ENCODE measurements at places on chromosomes 16 and 17. TPM values are rescaled to one million over a fixed set of nuclear protein-coding genes. Genes with fewer than 3 reads are reported as not detected.

- no peaks in the 10 kb centered on the region for H3K27me3 ChIP-seq
- no peaks in the 10 kb centered on the region for H3K4me1 ChIP-seq
- DNase-seq = no peak
- no peak overlapping the region for H3K27ac ChIP-seq
- H3K36me3 ChIP-seq = no peaks in the 10 kb centered on the region
These were observed 672.8 kb downstream of the MAF start for GRCh38 chr16:78927766-78928165.

DNA sequence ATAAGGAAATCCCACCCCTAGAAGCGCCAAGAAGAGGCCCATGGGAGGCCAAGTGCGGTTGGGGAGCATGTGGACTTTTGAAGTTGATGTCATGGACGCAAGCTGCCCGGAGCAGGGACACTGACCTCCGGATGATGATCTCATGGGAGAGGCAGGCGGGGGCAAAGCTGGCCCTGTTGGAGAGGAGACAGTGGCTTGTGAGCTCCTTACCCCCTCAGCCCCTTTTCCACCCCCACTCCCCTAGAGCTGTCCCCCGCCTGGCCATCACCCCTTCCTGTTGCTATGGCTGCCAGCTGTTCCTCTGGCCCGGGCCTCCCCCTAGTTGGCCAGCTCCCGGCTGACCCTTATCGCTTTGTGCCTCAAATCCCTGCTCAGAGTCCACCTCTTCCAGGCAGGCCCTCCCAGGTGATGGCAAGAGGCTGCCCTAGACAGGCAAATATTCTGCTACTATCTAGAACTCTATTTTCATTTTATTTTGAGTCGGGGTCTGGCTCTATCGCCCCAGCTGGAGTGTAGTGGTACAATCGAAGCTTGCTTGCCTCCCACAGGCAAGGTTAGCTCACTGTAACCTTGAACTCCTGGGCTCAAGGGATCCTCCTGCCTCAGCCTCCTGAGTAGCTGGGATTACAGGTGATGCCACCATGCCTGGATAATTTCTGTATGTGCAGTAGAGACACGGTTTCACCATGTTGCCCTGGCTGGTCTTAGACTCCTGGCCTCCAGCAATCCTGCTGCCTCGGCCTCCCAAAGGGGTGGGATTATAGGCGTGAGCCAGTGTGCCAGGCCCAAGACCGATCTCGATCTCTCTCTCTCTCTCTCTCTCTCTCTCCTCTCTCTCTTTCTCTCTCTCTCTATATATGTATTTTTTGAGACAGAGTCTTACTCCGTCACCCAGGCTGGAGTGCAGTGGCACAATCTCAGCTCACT, 6.6 kb downstream of the NOTUM start:
- no peak for DNase-seq
- no peaks in the 10 kb centered on the region for H3K4me1 ChIP-seq
- H3K27ac ChIP-seq = no peak overlapping the region
- peaks cover 40% of the 10 kb centered on the region for H3K27me3 ChIP-seq
- H3K36me3 ChIP-seq = no peaks in the 10 kb centered on the region
- no peak overlapping the region for H3K4me3 ChIP-seq

The SIRT7 gene
- 5.1 TPM for total RNA-seq

The FBXW10 gene
- total RNA-seq = 0.15 TPM

- no peak overlapping the region for H3K4me3 ChIP-seq
- no peaks in the 10 kb centered on the region for H3K27me3 ChIP-seq
- H3K36me3 ChIP-seq = no peaks in the 10 kb centered on the region
- H3K27ac ChIP-seq = no peak overlapping the region
- no peak for DNase-seq
These were observed 89.3 kb downstream of the SDR42E1 start for GRCh38 chr16:81921843-81922584.

DNA sequence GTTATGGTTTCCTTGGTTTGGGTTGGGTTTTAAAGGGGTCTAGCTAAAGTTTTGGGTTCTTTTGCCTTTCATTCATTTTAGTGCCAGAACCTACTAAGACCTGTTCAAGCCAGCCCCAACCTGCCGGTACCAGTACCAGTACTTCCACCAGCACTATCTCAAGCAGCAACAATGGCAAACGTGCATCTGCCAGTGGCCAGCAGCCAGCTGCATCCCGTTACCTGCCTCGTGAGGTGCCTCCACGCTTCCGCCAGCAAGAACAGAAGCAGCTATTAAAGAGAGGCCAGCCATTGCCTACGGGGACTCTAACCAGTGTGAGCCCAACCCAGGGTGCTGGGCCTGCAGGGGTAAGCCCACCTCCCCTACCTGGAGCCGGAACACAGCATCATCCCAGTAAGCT, 72.9 kb downstream of the TNRC6C start:
- H3K36me3 ChIP-seq = peaks cover 4% of the 10 kb centered on the region
- no peak overlapping the region for H3K4me3 ChIP-seq
- H3K27me3 ChIP-seq = no peaks in the 10 kb centered on the region
- DNase-seq = no peak
- H3K4me1 ChIP-seq = peaks cover 5% of the 10 kb centered on the region

DNA sequence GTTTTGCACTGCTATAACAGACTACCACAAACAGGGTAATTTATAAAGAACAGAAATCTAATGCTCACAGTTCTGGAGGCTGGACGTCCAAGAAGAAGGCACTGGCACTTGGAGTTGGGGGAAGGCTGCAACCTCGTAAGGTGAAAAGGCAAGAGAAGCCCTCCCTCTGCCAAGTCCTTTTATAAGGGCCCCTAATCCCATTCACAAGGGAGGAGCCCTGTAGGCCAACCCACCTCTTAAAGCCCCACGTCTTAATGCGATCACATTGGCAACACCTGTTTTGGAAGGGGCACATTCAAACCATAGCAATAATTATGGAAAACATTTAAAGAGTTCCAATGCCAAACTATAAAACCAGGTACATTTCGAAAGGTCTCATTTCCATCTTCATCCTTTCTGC, 5.2 kb downstream of the PKD1L3 start:
- H3K27me3 ChIP-seq = peaks cover 18% of the 10 kb centered on the region
- H3K4me1 ChIP-seq = peaks cover 7% of the 10 kb centered on the region
- no peaks in the 10 kb centered on the region for H3K36me3 ChIP-seq
- DNase-seq = peak; percentile 25

The KRT40 gene
- total RNA-seq = not detected

DNA sequence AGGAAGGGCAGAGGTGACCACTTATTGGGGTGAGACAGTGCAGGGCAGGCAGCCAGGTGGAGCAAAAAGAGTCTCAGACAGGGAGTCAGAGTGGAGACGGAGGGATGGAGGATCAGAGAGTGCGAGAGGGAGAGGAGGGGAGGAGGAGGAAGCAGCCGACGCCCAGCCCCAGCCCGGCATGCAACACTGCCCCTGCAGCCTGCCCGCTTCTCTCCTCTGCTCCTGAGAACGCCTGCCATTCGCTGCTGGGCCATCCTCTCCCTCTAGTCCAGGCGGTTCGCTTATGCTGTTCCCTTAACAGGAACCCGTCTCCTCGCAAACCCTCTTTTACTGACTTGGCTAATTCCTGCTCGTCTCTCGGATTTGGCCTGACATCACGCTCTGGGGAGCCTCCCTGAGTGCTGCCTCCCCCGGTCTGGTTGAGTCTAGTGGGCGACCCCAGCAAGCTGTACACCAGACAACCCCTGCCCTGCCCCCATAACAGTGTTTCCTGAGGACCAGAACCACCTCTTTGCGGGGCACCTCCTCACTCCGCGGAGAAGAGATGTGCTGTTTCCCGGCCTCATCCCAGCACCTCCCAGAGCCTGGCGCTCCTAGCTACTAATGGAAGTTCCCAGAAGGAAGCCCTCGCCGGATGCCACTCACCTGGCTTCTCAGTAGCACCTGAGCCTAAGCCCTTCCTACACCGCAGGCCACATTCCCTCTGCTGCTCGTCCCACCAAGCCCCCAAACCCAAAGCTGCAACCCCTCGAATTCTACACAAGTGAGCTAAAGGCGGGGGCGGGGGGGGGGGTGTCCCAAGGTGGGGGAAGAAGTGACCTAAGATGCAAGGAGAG, 61.2 kb upstream of the CCL1 start:
- no peaks in the 10 kb centered on the region for H3K36me3 ChIP-seq
- H3K27me3 ChIP-seq = peaks cover 47% of the 10 kb centered on the region
- no peak overlapping the region for H3K27ac ChIP-seq
- no peak for DNase-seq
- H3K4me3 ChIP-seq = peak overlapping the region; percentile 35

DNA sequence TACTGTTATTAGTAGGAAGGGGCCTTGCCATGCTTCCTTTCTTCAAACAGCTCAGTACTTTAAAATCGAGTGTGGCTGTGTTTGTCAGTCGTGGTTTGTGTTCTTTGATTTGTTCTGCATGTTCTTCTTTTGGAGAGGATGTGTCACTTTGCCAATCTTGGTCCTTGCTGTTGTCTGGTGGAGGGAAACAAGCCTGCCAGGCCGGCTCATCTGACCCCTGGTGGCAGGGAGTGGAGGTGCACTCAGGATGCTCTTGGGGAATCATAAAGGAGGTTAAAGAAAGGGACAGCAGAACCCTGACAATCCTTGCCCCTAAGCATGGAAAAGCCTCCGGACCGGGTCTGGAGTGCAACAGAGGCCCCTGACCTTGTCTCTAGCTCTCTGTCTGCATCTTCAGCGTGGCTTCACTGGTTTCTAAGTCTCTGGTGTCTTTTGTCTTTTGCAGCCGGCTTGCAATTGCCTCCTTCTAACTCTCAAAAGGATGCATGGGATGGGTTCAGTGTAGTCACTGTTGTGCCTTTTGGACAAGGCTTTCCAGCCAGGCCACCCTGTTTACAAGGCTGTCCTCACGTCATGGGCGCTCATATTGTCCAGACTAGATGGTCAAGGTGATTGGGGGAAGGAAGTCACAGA, 135.8 kb downstream of the WWOX start:
- H3K4me1 ChIP-seq = peaks cover 7% of the 10 kb centered on the region
- no peak overlapping the region for H3K4me3 ChIP-seq
- H3K27me3 ChIP-seq = no peaks in the 10 kb centered on the region
- no peaks in the 10 kb centered on the region for H3K36me3 ChIP-seq
- H3K27ac ChIP-seq = no peak overlapping the region

GRCh38 chr17:64256913-64257807, 5.9 kb downstream of the TEX2 start:
- H3K4me1 ChIP-seq = peaks cover 43% of the 10 kb centered on the region
- H3K27me3 ChIP-seq = peaks cover 9% of the 10 kb centered on the region
- H3K36me3 ChIP-seq = no peaks in the 10 kb centered on the region

The FAM20A gene
- total RNA-seq = 0.41 TPM

DNA sequence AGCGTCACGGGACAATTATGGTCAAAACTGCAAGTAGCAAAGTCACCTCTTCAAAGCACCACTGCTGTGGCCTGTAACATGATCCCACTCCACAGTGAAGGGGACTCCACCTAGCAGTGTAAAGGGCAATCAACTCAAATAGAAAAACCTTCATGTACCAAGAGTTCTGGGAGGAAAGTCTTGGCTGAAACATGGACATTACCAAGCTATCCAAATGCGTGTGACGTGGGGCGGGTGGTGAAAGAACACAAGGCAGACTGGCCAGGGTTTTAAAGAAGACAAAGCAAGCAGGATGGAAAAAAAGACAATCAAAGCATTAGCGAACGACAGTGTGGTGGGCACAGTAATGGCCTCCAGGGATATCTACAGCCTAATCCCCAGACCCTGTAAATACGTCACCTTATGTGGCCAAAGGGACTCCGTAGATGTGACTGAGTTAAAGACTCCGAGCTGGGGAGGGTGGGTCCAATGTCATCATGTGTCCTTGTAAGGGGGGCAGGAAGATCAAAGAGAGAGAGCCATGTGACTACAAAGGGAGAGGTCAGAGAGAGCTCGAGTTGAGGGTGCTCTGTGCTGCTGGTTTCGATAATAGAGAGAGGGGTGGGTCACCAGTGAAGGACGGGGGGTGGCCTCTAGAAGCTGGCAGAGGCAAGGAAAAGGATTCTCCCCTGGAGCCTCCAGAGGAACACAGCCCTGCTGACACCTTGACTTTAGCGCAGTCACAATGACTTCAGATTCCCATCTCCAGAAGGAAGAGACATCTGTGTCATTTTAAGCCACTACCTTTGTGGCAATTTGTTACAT, 6.0 kb downstream of the HSDL1 start:
- H3K4me3 ChIP-seq = no peak overlapping the region
- no peak overlapping the region for H3K27ac ChIP-seq
- peak; percentile 37 for DNase-seq
- H3K4me1 ChIP-seq = peaks cover 41% of the 10 kb centered on the region
- no peaks in the 10 kb centered on the region for H3K36me3 ChIP-seq
- no peaks in the 10 kb centered on the region for H3K27me3 ChIP-seq

All from neural progenitor cell (in vitro differentiated cells).